ENCODE measurements at places on chromosomes 11 and 22. TPM values are rescaled to one million over a fixed set of nuclear protein-coding genes. Genes with fewer than 3 reads are reported as not detected.

OR10A2 gene
- not detected for total RNA-seq

ADAMTS15 gene
- total RNA-seq: 0.14 TPM

DNA sequence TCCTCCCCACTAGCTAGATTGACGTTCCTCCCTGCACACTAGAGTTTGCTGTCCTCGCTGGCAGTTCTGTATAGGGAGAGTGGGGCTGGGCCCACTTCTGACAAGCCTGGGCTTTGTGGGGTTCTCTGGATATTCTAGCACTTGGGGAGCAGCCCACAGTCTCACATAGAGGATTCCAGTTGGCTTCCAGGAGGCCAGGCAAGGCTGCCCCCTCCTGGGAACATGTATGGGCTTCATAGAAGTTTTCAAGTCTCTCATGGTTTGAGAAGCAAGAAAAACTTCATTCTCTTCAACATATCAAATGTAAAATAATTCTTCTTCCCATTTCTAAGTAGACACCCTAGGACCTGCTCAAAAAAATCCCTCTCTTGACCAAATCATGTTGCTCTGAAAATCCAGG is 87.5 kb downstream of the NAV2 start:
- no peaks in the 10 kb centered on the region for H3K36me3 ChIP-seq
- H3K27me3 ChIP-seq: no peaks in the 10 kb centered on the region
- DNase-seq: no peak

DNA sequence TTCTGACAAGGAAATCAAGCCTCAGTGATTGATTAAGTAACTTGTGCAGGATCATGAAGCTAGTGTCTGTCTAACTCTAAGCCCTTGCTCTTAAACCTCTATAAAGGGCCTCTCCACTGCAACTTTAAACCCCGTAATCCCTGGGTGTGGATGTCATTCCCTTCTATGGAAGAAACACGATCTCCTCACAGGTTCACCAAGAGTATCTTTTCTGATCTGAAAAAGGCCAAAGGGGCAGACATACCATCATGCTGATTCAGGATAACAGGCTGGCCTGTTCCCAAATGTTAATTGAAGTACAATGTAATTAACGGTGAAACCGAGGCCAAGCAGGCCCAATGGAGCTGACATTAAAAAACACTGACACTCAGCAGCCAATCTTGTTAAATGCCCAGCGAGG is 17.1 kb downstream of the TTC12 start:
- H3K27me3 ChIP-seq: no peaks in the 10 kb centered on the region
- H3K27ac ChIP-seq: no peak overlapping the region
- no peak for DNase-seq
- no peaks in the 10 kb centered on the region for H3K36me3 ChIP-seq
- no peaks in the 10 kb centered on the region for H3K4me1 ChIP-seq

MEI1 gene
- 0.31 TPM for total RNA-seq

BARX2 gene
- total RNA-seq: 9.2 TPM

DNA sequence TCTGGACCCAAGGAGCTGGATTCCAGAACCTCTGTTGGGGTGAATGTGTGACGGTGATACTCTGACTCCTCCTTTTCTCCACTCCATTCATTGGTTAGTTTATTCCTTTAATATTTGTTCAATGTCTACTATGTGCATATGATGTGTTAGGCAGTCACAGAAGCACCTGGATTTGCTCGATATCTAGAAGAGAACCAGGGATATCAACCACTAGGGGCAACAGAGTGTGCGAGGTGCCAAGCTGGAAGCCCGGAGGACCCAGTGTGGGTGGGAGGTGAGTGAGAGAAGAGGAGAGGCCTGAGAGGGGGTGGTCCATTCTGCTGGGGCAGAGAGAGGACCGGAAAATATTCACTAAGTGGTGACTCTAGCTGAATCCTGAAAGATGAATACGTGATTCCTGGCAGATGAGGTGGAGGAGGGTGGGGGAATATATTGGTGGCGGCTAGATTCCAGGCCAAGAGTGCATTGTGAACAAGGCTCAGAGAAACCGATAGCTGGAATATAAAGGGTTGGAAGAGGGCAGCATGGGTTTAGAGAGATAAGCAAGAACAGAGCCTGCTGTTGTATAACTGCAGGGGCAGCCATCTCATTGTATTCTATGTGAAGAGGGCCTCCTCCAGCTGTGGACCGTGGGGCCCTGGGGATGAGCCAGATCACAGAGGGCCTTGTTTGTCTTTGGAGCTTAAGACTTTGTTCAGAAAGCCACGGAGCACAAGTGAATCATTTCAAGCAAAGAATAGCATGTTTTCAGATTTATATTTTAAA is 6.9 kb upstream of the TIMP3 start:
- no peak overlapping the region for H3K27ac ChIP-seq
- H3K4me3 ChIP-seq: no peak overlapping the region
- no peaks in the 10 kb centered on the region for H3K27me3 ChIP-seq
- no peaks in the 10 kb centered on the region for H3K36me3 ChIP-seq
- no peak for DNase-seq

ASRGL1 gene
- total RNA-seq: 13.6 TPM

SLC2A11 gene
- total RNA-seq: 10.3 TPM

DNA sequence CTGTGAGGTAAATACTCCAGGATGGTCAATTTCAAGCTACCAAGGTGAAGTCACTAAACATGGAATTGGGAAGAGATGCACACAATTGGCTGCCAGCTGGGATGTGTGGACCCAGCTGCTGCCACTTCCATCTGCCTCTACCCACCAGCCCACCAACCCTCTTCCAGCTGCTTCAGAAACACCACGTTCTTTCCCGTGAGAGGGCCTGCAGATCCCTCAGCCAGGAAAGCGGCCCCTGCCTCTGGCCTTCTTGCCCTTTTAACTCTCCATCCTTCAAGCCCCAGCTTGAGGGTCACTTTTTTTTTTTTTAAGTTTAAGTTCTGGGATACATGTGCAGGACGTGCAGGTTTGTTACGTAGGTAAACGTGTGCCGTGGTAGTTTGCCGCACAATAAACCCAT is 20.0 kb downstream of the PRG3 start:
- H3K36me3 ChIP-seq: no peaks in the 10 kb centered on the region
- no peaks in the 10 kb centered on the region for H3K27me3 ChIP-seq
- peak overlapping the region; percentile 58 for H3K27ac ChIP-seq
- no peaks in the 10 kb centered on the region for H3K4me1 ChIP-seq

GRCh38 chr22:27431896-27432295 is 369.7 kb downstream of the MN1 start:
- H3K4me3 ChIP-seq: no peak overlapping the region
- H3K27me3 ChIP-seq: no peaks in the 10 kb centered on the region
- DNase-seq: no peak
- no peak overlapping the region for H3K27ac ChIP-seq
- no peaks in the 10 kb centered on the region for H3K36me3 ChIP-seq

MYRF gene
- total RNA-seq: 43.9 TPM

- no peaks in the 10 kb centered on the region for H3K36me3 ChIP-seq
- H3K4me3 ChIP-seq: no peak overlapping the region
- H3K4me1 ChIP-seq: no peaks in the 10 kb centered on the region
- no peak for DNase-seq
Measured at GRCh38 chr11:69839516-69839915, 20.3 kb upstream of the FGF3 start.

GRCh38 chr11:46065681-46066080 is 55.6 kb downstream of the PHF21A start:
- no peak overlapping the region for H3K27ac ChIP-seq
- no peaks in the 10 kb centered on the region for H3K4me1 ChIP-seq
- no peaks in the 10 kb centered on the region for H3K36me3 ChIP-seq
- no peak for DNase-seq

MS4A4A gene
- total RNA-seq: 18.9 TPM

GRCh38 chr11:19988598-19988997 is 171.7 kb downstream of the DBX1 start:
- H3K27ac ChIP-seq: no peak overlapping the region
- H3K27me3 ChIP-seq: no peaks in the 10 kb centered on the region
- peaks cover 15% of the 10 kb centered on the region for H3K4me1 ChIP-seq
- no peak overlapping the region for H3K4me3 ChIP-seq

FGF3 gene
- total RNA-seq: not detected

KIRREL3 gene
- total RNA-seq: 0.06 TPM

DNA sequence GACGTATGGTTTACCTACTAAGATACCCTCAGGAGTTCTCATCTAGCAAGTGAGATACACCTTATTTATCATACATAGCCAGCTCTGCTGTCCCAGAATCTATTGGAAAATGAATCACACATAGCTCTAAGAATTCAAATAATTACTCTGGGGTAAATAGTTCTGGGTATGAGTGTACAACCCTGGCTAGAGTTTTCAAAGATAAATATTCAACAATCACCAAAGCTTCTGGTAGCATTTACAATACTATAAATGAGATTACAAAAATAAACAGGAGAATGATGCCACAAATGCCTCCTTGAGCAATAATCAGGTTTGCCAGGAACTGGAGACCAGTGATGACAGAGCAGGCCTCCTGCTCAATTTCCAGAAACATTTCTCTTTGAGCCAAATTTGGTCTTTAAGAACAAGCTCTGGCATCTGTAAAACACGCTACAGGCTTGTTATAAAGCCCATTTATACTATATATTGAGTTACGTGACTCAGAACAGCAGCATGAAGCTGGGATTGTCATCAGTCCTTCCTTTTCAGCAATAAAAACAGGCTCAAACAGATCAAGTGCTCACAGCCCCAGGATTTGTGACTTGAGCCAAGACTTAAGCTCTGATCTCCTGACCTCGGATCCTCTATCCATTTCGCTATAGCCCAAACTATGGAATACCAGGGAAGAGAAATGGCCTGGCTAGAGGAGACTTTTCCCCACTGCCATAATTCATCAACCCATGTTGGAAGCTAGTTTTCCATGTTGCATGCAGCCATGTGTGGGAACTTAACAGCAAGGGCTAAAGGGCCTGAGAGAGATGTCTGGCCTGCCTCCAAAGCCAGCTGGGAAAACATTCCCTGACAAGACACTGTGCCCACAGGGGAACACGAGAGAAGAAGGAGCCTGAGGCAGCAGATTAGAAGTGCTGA is 19.7 kb downstream of the RAB30 start:
- peak; percentile 52 for DNase-seq
- peak overlapping the region; percentile 12 for H3K27ac ChIP-seq
- no peak overlapping the region for H3K4me3 ChIP-seq
- H3K4me1 ChIP-seq: peaks cover 16% of the 10 kb centered on the region
- no peaks in the 10 kb centered on the region for H3K36me3 ChIP-seq

SEC14L2 gene
- 2.6 TPM for total RNA-seq

- H3K27ac ChIP-seq: no peak overlapping the region
- H3K4me3 ChIP-seq: no peak overlapping the region
- DNase-seq: no peak
- no peaks in the 10 kb centered on the region for H3K4me1 ChIP-seq
Measured at GRCh38 chr11:120942701-120943100, 81.2 kb upstream of the TBCEL start.
